Activated T-helper 2 cell treated with anti-CD3 and anti-CD28 coated beads, Interferon-gamma antibody, Interleukin-2, Interleukin-4, amounts not matched to agents 10 μg/mL and 5 μg/mL and 100 μg/mL, durations not matched to agents 14 hours and 24 hours and 36 hours (primary cell): ENCODE measurements at places on chromosomes 7 and 10. TPM values are rescaled to one million over a fixed set of nuclear protein-coding genes. Genes with fewer than 3 reads are reported as not detected.

AGR2 gene
- total RNA-seq: not detected in 2 replicates

DNA sequence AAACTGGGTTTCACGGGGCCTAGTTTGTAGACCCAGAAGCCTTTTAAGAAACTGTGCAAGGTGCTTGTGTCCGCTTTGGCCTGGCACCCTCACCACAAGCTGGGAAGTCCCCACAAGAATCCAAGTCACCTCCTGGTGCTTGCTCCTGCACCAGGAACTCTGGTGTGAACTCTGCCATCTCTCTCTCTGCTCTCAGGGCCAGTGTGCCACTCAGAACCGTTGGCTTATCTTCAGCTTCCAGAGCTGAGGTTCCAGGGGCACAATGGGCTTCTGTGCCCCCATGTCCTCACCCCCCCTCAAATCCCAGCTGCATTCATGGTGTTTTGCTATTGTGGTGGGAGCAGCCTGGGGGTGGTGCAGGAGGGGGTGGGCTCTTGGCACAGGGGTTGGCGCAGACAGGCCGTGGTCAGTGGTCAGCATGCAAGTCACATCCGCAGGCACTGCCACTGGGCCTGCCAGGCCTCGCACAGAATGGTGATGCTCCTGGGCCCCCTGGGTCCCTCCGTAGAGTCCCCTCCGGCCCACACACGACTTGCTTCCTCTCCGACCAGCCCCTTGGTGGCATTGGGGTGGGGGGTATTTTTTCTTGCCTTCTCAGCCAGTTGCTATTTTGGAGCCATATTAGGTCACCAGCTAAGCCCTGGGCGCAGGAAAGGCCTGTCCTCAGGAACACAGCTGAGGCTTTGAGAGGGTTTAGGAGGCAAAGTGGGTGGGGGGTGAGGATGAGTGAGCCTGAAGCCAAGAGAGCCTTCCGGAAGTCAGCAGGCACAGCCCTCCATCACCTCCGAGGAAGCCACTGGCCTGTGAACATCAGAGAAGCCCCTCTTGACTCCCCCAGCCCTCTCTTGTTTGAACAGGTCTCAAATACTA is 3.0 kb downstream of the ZCCHC24 start:
- DNase-seq: no peak
- no peak overlapping the region for H3K4me3 ChIP-seq
- no peaks in the 10 kb centered on the region for H3K36me3 ChIP-seq
- H3K4me1 ChIP-seq: peaks cover 23% of the 10 kb centered on the region

- H3K4me3 ChIP-seq: no peak overlapping the region
- peak; percentile 42 for DNase-seq
- H3K27me3 ChIP-seq: peaks cover 46% of the 10 kb centered on the region
- H3K4me1 ChIP-seq: peaks cover 12% of the 10 kb centered on the region
- H3K36me3 ChIP-seq: no peaks in the 10 kb centered on the region
- no peak overlapping the region for H3K27ac ChIP-seq
These were observed 4.7 kb upstream of the NOS3 start for GRCh38 chr7:150986099-150986512.

SLC13A1 gene
- total RNA-seq: not detected in 2 replicates

DNA sequence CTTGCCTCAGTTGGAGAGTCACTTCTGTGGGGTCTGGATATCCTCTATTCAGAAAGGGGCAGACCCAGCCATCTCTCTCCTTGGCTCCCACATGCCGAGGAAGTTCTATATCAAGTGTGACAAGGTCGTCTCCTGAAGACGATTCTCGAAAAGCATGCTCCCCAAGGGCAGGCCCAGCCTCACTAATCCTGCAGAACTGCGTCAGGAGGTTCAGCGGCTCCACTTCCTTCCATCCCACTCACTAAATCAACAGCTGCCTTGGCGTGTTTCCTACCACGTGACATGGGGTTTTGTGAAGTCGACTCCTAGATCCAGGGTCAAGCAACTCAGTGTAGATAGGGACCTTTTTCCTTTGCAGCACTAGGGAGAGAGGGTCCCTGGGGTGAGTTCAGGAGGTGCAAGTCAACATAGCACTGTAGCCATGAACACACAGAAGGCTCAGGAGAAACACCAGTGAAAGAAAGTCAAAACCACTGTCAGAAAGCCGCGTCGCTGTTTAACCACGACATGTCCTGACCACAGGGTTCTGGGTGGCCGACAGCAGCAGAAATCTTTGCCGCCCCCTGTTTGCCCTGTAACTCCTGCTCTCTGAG is 156.4 kb downstream of the PRPF18 start:
- H3K4me3 ChIP-seq: no peak overlapping the region
- peaks cover 24% of the 10 kb centered on the region for H3K27me3 ChIP-seq
- H3K4me1 ChIP-seq: no peaks in the 10 kb centered on the region
- DNase-seq: no peak

PTPN20 gene
- total RNA-seq: 2.5 and 4.4 TPM in 2 replicates

HOXA10 gene
- total RNA-seq: not detected in 2 replicates

AHCYL2 gene
- 14.7 and 15.1 TPM in 2 replicates for total RNA-seq

TAS2R41 gene
- total RNA-seq: not detected in 2 replicates

DNA sequence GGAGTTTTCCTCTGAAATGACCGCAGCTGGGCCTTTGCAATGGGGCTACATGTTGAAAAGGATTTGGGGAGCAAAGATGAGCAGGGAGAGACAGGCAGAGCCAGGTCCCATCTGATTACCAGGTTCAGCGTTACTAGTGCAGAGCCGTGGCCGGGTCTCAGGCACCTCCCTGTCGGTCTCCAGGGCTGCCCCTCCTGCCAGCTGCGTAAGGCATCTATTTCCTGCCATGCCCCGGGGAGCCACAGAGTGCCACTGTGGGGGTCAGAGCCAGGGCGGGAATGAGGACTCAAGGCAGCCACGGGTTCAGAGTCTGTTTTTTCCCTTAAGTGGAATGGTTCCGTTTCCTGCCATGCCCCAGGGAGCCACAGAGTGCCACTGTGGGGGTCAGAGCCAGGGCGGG is 382.6 kb upstream of the SHH start:
- H3K27me3 ChIP-seq: no peaks in the 10 kb centered on the region
- H3K27ac ChIP-seq: no peak overlapping the region
- no peaks in the 10 kb centered on the region for H3K36me3 ChIP-seq

DNA sequence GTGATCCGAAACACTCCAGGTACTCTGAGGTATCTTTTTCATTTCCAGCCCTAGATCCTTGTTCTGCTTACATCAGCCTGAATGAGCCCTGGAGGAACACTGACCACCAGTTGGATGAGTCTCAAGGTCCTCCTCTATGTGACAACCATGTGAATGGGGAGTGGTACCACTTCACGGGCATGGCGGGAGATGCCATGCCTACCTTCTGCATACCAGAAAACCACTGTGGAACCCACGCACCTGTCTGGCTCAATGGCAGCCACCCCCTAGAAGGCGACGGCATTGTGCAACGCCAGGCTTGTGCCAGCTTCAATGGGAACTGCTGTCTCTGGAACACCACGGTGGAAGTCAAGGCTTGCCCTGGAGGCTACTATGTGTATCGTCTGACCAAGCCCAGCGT is 5.1 kb downstream of the OIT3 start:
- H3K27ac ChIP-seq: no peak overlapping the region
- H3K36me3 ChIP-seq: no peaks in the 10 kb centered on the region
- no peaks in the 10 kb centered on the region for H3K4me1 ChIP-seq
- H3K4me3 ChIP-seq: no peak overlapping the region

- H3K4me3 ChIP-seq: no peak overlapping the region
- no peak overlapping the region for H3K27ac ChIP-seq
- DNase-seq: no peak
- peaks cover 7% of the 10 kb centered on the region for H3K27me3 ChIP-seq
- H3K4me1 ChIP-seq: peaks cover 4% of the 10 kb centered on the region
- H3K36me3 ChIP-seq: no peaks in the 10 kb centered on the region
These were observed 10.8 kb upstream of the JCAD start for GRCh38 chr10:30070001-30070685.

NKX2-3 gene
- not detected in 2 replicates for total RNA-seq

- H3K4me1 ChIP-seq: no peaks in the 10 kb centered on the region
- peaks cover 2% of the 10 kb centered on the region for H3K27me3 ChIP-seq
- H3K36me3 ChIP-seq: no peaks in the 10 kb centered on the region
- DNase-seq: no peak
- H3K4me3 ChIP-seq: no peak overlapping the region
- H3K27ac ChIP-seq: peak overlapping the region; percentile 20
These were observed 28.1 kb downstream of the C10orf53 start for GRCh38 chr10:49707585-49707984.

DNA sequence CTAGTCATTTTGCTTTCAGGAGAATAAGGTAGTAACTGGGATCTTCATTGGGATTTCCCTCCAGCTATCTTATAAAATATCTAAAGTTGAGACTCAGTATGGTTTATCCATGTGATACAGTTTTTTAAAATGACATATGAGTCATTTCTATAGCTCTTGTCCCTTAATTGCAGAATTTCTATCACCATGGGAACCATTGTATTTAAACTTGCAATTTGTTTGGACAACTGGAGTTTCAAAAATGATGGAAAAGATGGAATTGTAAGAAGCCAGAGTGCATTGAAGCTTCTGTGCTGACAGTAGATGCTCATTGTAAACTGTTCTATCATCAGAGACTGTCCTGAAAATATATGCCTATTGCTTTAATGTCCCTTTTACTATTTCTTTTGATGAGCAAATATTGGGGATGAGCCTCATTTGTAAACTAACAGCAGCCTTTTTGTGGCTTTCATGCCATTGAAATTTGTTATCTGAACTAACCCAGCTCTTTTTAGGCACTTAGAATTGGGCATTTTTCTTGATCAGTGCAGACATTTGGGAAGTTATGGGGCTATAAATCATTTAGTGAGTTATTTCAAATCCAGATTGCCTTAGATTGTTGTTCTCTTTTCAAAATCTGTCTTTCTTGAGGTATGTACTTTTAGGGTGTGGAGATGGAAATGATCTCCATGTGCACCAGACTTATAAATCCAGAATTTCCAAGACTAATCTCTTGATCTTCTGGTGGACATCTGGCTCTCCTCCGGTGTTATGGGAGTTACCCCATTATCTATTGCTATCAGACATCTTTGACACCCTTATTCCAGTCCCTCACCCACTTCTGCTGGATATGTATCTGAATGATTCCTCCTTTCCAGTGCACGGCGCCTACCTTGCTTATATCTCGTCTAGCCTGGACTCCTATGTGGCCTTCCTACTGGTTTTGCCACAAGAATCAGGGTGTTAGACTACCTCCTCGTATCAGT is 159.0 kb downstream of the SND1 start:
- no peaks in the 10 kb centered on the region for H3K27me3 ChIP-seq
- no peak overlapping the region for H3K4me3 ChIP-seq
- H3K36me3 ChIP-seq: peaks cover 41% of the 10 kb centered on the region
- no peak for DNase-seq
